Activated CD8-positive, alpha-beta memory T cell treated with anti-CD3 and anti-CD28 coated beads for 4 hours (primary cell): ENCODE measurements at places on chromosomes 4 and X.

GRCh38 chr4:56445699-56446098, 9.6 kb downstream of the PAICS start:
- DNase-seq, result no peak

GRCh38 chrX:28158019-28158777, 176.9 kb upstream of the DCAF8L1 start:
- DNase-seq, result no peak

- DNase-seq, result no peak
Measured at GRCh38 chr4:88690355-88690754, 7.3 kb downstream of the NAP1L5 start.

DNA sequence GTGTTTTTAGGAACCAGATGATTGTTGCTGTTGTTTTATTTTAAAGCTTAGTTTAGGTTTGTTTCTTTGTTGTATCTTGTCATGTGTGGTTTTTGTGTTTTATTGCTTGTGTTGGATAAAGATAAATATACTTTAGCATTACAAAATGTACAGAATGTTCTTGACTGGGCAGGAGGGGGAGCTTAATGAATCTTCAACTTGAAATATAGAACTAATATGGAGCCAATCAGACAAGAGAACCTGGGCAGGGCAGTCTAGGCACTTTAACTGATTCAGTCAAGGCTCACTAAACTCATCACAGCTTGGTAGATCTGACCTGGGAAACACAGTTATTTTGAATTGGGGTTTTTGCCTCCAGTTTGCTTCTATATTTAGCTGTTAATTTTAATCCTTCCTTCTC, 304.2 kb downstream of the ARHGAP24 start:
- no peak for DNase-seq

DNA sequence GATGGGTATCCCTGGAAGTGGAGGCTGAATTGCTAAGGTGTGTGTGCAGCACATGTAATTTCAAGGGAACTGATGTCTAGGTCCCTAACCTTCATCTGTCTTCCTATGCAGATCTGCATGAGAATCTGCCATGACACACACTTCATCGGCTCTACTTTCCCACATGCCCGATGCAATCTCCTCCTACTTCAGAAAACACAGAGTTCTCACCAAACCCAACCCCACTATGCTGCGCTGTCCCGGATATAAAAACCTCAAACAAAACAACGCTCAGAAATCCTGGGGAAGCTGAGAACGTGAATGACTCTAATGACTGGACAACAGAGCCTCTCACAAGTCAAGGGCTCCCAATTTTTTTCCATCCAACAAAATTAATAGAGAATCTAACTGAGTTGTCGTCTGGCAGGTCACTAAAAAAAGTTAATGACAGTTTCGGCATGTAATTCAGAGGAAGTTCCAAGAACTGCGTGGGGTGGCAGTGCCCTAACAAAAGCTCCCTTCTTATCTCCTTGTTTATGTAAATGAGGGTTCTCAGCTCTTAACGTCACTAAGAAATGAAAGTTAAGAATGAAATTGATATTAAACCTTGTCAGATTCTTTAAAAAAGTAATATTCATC, 39.0 kb downstream of the STX18 start:
- DNase-seq, result no peak

GRCh38 chr4:52037689-52038102, 403 bp downstream of the SGCB start:
- no peak for DNase-seq

DNA sequence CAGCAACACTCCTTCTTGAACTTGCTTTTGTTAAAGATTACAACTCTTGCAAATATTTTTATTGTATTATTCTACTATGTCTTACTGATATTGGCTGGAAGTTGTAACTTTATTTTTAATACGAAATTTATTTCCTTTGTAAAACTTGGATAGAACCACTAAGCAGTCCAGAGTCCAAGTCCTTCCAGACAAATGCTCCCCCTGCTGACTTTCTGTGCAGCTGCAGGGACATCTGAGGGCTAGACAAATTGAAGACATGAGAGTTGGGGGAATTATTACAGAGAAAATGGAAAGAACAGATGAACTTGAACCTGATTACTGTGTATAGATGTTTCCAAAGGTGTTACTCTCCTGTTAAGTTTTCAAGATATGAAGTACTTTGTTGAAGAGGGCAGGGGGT, 238.8 kb downstream of the GRIA3 start:
- DNase-seq, result no peak

DNA sequence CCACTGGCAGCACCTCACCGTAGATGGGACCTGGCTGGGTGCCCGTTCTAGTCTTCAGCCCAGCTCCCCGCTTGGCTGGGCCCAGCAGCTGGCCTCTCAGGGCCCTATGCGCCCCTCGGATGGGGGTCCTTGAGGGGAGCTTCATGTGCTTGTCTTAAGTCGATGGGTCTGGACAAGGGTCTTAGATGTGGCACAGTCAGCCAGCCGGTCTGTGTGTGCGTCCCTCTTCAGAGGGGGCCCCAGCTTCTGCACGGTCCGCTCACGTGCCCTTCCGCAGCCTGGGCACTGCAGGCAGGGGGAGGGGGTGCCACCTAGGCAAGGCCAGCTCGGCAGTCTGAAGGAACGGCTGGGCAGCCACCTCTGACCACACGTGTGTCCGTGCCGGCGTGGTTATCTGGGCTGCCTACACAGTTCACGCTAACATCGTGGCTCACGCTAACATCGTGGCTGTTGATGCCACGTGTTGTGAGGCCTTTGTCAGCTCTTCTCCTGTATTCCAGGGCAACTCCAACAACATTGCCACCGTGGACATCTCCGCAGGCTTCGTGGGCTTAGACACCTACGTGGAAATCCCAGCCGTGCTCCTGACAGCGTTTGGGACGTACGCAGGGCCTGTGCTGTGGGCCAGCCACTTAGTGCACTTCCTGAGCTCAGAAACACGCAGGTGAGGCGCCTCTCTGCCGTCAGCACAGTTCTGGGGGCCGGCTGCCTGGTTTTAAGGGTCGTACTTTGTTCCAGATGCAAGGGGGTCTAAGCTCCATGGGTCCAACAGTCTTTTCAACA, 34.5 kb downstream of the PIGG start:
- no peak for DNase-seq

DNA sequence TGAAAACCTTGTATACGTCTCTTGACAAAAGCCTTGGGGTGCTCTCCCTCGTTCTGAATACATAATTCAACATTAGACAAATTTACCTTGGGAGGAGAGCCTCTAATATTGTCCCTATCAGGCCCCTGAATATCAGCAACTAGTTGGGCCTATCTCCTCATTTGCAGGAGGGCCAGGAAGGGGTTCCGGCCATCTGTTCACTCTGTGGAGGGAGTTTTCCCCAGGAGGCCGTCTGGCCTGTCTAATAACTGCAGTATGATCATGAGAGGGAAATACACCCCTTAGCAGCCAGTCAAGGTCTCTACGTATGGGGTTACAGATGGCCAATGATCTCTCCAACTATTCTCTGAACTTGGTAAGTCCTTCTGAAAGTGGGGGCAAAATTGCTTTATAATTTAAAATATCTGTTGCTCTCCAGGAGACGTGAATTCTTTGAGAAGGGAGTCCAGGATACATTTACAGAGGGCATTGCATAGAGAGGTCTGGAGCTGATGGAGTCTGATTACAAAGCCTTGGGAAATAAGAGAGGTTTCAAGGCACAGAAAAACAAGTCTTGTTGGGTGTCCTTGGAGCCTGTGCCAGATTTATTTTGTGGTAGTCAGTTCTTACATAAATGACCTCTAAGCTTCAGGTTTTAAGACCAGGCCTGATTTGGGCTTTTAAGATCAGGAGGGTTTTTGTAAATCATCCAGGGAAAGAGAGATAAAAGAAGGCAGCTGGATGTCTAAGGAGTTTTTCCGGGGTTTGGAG, 48.2 kb upstream of the UXT start:
- DNase-seq, result no peak

GRCh38 chrX:24283127-24283794, 30.6 kb downstream of the SUPT20HL2 start:
- no peak for DNase-seq

GRCh38 chr4:80011636-80012236, 61.3 kb downstream of the ANTXR2 start:
- no peak for DNase-seq

DNA sequence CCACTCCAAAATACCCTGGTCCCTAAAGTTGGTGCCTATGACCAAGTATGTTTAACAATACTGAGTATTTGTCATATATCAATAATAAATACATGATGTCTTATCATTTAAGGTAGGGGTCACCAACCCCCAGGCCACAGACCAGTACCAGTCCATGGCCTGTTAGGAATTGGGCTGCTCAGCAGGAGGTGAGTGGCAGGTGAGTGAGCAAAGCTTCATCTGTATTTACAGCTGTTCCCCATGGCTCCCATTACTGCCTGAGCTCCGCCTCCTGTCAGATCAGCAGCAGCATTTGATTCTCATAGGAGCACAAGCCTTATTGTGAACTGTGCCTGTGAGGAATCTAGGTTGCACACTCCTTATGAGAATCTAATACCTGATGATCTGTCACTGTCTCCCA, 126.2 kb downstream of the HNRNPD start:
- DNase-seq, result no peak

GRCh38 chr4:72994670-72995069, 74.8 kb downstream of the COX18 start:
- DNase-seq, result no peak

DNA sequence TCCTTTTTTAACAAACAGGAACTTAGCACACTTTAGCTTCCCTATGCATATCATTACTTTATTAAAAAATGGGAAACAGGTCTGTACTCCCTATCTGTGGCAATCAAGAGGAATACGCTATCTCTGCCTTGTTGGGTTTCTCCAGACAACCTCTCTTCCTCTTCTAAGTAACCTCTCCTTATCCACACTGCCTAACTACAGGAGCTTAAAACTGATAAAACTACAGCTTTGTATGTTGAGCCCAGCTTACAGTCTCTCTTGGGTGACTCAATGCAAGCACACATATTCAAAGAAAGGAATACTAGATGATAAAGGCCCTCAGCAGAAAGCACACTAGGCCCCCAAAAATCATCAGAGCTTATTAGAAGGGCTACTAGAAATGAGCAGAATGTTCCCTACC, 8.9 kb downstream of the NUP62CL start:
- DNase-seq, result no peak

DNA sequence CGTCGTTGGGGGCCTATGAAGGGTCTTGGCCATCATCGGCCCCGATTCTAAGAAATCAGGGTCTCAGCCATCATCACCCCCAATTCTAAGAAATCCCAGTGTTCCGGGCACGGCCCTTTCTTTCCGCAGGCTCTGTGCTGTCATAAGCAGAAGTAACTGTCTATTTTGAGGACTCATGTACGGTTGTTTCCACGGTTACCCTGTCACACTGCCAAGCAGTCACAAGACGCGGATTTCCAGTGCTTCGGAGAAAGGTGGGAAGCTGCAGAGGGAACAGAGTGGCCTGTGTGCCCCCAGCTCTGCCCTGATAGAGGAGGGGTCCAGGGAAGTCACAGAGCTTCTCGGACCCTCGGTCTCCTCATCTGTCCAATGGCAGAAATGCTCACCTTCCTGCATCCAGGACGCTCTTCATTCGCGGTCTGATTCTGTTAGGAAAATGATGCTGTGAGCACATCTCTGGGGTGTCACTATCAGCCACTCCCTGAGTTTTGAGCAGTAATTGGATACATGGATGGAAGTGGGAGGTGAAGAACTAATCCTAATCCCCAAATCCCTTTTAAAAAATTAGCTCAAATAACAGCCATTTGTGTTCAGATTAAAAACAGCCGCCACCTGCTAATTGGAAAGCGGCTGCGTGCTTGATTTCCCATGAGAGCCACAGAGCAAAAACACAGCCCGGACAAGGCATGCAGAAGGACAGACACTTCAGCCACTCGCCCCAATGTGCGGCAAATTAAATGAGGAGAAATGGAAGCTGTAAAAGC, 73.1 kb downstream of the WFS1 start:
- no peak for DNase-seq

GRCh38 chr4:19689511-19689910, 562.2 kb upstream of the SLIT2 start:
- DNase-seq, result no peak

DNA sequence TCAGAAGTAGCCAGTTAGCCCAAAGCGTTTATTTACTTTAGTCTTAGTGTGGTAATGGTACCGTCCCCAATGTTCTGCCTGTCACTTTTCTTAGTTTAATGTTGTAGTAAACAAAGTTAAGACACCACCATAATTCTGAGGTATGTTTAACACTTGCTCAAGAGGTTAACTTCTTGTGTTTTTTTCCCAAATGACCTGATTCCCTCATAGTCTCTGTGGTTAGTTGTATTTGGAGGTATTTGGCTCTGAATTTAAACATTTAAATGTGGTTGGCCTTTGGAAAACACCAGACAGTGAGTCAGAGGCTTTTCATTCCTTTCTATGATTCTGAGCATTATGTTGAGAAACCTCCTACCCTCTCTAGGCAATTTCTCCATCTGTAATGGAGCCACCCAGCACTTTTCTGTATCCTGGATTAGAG, 47.9 kb downstream of the CXCL1 start:
- DNase-seq, result no peak

DNA sequence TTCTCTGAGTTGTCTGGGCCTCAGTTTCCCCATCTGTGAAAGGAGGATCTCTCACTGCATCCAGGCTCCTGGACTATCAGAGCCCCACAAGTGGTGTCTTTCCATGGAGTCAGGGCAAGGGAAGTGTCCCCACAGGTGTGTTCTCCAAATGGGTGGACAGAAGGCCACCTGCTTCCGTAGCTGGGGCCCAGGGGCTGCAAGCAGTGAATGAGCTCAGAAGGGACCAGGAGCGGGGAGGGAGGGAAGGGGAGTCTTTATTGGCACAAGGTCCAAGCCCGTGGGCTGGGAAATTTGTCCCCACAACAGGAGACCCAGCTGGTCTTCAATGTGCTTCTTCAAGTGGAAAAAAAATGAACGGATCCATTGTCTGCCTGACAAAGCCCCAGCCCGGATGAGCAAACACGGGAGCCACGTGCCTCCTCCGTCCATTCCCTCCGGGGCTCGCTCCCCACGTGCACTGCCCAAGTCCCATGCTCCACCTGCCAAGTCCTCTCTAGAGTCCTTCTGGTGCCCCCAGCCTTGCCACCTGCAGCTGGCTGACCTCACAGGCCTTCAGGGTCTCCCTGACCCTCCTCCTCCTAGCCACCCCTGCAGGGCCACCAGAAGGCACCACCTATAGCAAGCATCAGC, 72.0 kb downstream of the JAKMIP1 start:
- no peak for DNase-seq

DNA sequence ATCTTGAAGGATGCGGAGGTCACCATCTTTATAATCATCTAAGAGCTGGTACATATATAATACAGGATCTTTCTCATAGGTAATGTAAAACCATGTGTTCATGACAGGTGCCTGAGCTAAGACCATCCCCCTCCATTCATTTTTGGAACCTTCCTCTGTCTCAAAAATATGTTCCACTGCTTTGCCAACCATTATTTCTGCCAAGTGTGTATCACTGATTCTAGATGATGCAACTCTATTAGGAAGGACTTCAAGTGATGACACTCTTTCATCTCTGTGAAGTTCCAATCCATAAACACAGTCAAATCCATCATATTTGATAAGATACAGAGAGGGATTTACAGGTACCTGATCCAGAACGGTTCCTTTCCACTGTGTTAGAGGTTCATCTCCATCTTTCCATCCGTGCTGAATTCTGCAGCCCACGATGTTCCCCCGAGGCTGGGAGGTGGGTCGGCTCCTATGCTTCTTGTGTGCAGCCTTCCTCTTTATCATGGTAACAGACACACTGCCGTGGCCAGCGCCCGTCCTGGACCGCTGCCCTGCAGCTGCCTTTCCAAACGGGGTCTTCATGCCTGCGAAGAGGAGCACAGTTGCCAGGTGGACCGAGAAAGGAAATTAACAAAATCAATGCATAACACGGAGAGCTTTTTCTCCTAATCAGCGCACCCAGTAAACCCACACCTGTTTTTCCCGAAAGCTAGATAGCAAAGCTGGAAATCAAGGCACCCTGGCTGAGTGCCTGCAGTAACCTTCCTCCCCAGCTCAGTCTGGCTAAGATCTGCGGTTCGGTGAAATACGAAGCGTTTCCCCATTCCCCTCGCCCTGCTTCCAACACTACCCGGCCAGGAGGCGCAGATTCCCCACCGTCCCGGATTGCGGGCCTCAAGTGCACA, 718 bp downstream of the SPIN3 start:
- no peak for DNase-seq
